Epithelial cell of proximal tubule (primary cell): ENCODE measurements at places on chromosomes 4 and X. TPM values are rescaled to one million over a fixed set of nuclear protein-coding genes. Genes with fewer than 3 reads are reported as not detected.

GRCh38 chr4:88979276-88979675, 77.7 kb downstream of the FAM13A start:
- no peak for DNase-seq

DNA sequence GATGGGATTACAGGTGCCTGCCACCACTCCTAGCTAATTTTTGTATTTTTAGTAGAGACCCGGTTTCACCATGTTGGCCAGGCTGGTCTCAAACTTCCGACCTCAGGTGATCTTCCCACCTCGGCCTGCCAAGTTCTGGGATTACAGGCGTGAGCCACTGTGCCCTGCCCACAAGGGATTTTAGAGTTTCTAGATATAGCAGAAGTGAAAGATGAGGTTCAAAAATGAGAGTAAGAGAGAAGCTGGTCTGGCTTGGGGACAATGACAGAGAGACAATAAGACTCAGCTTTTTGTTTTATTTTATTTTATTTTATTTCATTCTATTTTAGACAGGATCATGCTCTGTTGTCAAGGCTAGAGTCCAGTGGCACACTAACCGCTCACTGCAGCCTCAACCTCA, 30.6 kb downstream of the TRIM61 start:
- DNase-seq: no peak

GRCh38 chrX:29842552-29842951, 372.8 kb upstream of the MAGEB2 start:
- no peak for DNase-seq

DNA sequence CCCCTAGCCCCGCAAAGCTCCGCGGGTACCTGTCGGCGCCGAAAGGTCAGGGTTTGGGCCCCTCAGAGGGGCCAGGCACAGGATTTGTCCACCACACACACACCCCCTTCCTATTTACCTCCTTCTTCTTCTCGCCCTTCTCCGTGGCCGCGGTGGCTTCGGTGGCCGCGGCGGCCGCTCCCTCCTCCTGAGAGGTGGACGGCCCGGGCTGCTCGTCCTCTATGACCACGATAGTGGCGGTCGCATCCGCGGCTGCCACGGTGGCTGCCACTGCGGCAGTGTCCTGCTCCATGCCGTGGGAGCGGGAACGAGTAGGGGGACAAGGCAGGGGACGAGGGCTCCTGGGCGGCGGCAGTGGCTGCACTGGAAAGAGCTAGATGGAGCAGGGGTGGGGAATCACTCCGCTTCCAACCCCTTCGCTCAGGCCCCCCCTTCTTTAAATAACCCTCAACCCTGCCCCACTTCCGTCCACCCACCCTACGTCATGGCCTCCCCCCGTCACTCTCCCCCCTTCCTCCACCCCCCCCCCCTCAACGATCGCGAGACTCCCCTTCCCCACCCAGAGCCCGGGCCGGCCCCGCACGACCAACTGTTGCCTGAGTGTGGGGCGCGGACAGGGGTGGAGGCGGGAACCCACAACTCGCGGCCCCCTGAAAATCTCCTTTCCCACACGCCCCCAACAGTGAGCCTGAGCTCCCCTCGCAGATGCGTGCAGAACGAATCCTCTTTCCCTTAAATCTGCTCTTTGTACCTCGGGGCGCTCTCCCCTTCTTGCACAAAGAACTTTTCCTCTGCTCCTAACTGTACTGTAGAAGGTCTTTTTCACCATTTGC, at the start of gene SMARCA1:
TSS of gene SMARCA1 (minus strand) at position 412 of the 833 bp plus-strand sequence. CDS start at position 292, 120 bp downstream.
- DNase-seq: no peak

DNA sequence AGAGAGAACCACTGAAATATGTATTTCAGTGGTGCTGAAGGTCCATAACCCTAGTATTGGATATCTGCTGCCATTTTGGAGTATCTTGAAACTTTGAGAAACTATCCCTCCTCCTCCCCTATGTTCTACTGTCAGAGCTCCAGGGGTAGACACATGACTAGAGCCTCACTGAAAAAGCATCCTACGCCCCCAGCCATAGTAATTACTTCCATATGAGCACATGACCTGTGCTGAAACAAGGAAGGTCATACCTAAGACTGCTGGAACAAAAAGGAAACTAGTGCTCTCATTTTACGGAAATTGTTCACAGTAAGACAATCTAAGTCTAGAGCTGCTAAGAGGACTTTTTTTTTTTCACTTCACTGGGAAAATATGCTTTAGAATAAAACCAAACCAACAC, 42.0 kb upstream of the MAPK10 start:
- no peak for DNase-seq

DNA sequence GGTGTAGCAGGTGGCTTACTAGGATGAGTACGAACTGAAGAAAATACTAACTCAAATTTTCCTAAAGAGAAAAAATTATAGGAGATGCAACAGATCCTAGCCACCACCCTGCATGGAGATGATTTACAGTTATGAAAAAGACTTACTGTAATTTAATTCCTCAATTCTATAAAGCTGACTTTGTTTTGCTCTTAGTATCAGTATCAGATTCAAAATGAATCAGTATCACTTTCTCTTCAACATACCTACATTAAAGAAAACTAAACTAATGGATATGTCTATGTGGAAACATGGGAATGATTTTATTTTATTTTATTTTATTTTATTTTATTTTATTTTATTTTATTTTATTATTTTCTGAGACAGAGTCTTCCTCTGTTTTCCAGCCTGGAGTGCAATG, 525.8 kb downstream of the NLGN4X start:
- DNase-seq: no peak

- DNase-seq: no peak
Observed at GRCh38 chrX:98068024-98068580, 1184.4 kb downstream of the RPA4 start.

DNA sequence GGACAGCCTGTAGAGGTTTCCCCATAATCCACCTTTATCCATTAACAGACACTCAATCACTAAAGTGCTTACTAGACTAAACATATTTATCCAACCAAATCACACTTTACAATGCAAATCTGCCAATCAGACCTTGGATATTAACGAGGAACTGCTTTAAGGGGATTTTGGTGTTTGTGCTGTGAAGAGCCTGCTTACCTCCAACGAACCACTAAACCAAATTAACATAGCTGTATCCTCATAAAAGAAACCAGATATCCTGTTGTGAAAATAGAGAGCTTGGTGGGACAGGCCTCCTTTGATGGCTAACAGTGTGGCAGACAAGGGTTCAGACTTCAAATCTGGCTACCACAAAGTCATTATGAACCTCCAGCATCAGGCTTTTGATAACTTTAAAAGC, 252.6 kb upstream of the HAND2 start:
- no peak for DNase-seq

DNA sequence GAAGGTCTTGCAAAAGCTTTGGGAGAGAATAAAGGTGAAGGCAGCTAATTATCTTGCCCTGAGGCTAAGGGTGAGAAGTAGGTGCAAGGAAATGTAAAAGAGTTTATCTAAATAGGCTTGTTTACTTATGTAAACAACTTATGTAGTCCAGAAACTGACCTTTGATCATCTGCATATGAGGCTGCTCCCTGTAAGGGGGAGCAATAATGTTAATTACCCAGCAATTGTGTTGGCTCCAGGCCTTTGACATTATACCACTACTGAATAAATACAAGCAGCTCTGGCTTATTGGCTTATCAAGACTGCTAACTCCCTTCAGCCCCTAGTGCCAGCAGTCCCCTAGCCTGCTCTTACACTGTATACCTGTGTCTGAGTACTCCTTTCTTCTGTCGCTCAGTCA, 303.7 kb upstream of the GNPDA2 start:
- no peak for DNase-seq

GRCh38 chrX:124373348-124373747, 27.0 kb downstream of the SH2D1A start:
- no peak for DNase-seq

GRCh38 chr4:56723659-56724230, 42.6 kb upstream of the HOPX start:
- DNase-seq: no peak

GRCh38 chr4:27154706-27155105, 294.1 kb downstream of the STIM2 start:
- DNase-seq: no peak

GRCh38 chr4:183017962-183018361, 81.1 kb upstream of the WWC2 start:
- no peak for DNase-seq

DNA sequence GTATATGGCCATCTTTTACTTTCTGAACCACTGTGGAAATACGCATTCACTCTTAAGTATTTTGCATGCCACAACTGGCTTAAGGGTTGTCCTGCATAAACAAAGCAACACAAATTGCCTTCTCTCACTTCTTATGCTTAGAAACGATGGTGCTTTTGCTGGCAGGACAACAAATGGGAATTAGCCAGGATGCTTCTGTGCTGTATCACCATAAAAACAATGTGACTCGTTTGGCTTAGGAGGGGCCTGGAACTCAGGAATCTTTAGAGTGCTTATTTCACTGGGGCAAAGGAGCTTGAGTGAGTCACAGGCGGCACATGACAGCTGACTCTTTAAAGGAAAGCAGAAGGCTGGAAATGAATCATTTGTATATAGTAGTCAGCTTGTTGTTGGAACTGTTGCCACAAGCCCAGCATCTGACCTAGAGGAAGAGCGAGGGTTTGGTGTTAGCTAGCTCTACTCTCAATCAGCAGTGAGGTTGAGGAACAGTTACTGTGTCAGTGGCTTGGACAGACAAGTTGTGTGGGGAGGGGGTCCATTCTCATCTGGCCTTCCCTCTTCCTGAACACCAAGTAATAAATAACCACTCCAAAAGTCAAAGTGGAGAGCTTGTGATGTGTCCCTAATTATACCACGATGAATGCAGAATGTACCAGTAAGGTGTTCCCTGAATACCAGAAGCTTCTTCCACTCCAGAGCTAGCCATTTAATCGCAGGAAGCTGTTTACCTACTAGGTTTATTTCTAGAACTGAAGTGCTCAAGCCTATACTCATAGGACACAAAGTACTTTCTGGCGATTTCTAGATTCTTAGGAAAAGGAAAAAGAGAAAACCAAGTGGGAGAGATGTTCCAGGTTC, 293.1 kb downstream of the CAMK2D start:
- peak; percentile 99 for DNase-seq

- no peak for DNase-seq
Observed at GRCh38 chr4:71945791-71946190, 86.0 kb upstream of the NPFFR2 start.

- peak; percentile 78 for DNase-seq
Observed at GRCh38 chr4:77695774-77696173, 90.2 kb downstream of the CXCL13 start.

DNA sequence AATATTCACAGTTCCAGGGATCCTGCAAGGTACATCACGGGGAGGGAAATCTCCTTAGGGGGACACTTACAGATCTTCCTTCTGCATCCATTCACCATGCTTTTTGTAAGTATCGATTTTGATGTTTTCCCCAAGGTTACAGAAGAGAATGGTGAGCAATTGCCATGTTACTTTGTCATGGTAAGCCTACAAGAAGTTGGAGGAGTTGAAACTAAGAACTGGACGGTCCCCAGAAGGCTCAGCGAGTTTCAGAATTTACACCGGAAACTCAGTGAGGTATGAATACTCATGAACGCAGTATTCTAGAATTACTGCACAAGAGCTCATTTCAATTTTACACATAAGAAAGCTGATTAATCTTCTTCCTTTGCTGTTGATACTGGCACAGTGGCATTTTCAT, 53.9 kb downstream of the LRP2BP start:
- DNase-seq: no peak

- DNase-seq: peak; percentile 45
Observed at GRCh38 chr4:98341309-98341708, 80.1 kb downstream of the RAP1GDS1 start.

- no peak for DNase-seq
Observed at GRCh38 chrX:69279234-69279633, 114.0 kb upstream of the PJA1 start.

- no peak for DNase-seq
Observed at GRCh38 chrX:132423323-132423722, 65.5 kb downstream of the MBNL3 start.

GRCh38 chrX:14361435-14361834, 167.9 kb upstream of the GLRA2 start:
- no peak for DNase-seq

DNA sequence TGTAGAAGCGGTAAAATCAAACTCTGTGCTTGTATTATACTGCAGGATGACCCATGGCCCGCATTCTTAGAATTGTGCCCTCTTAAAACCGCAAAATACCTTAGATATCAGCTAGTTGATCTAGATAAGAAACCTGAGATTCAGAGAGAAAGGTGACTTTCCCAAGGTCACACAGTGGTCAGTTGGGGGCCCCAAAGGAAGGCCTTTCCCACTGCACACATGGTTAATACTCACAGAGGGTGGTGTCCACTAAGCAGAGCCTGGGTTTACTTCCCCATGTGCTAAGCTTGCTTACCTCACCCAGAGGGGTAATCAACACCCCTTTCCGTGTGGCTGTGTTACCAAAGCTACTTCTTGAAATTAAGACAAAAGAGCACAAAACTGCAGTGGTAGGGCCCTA, 66.3 kb downstream of the RBM47 start:
- DNase-seq: no peak

- DNase-seq: no peak
Observed at GRCh38 chr4:52823702-52824092, 38.4 kb upstream of the RASL11B start.

DNA sequence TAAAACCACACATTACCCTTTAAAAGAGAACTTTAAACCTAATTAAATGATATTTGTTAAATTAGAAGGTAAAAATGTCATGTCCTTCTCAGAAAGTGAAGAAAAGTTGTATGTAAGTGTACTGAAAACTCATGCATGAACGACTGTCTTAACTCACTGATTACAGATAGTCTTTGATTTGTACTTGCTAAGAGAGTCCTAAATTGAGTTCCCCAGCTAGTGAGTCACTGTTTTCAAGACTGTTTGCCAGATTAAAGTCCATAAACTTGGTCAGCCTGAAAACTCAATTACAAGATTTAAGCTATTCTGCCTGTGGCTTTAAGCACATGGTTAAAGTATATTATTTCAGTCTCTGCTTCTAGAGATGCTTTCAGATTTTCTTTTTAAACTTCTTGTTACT, 124.9 kb upstream of the ZCCHC13 start:
- peak; percentile 39 for DNase-seq

GRCh38 chr4:29711226-29711625, 1008.9 kb upstream of the PCDH7 start:
- no peak for DNase-seq

- DNase-seq: no peak
Observed at GRCh38 chrX:44874420-44875184, 1.6 kb downstream of the KDM6A start.

- DNase-seq: no peak
Observed at GRCh38 chrX:27751976-27752375, 55.8 kb upstream of the MAGEB10 start.

Gene SPINK2
- 4.4 TPM in 1 of 2 replicates, not detected in the other for total RNA-seq

Gene PRDM5
- total RNA-seq: 5.2 and 7.3 TPM in 2 replicates

Gene CFAP99
- not detected in 2 replicates for total RNA-seq

Gene MAGED2
- 102 and 138 TPM in 2 replicates for total RNA-seq

Gene BMPR1B
- total RNA-seq: 2.0 TPM in 2 replicates

Gene SYP
- total RNA-seq: 0.17 and 0.29 TPM in 2 replicates

Gene PHOX2B
- not detected in 2 replicates for total RNA-seq

Gene PDCL2
- not detected in 2 replicates for total RNA-seq

Gene SASH3
- total RNA-seq: not detected in 2 replicates

Gene TMPRSS11B
- not detected in 2 replicates for total RNA-seq

Gene SLC6A14
- total RNA-seq: under 0.01 and 0.07 TPM in 2 replicates

Gene STIM2
- total RNA-seq: 7.0 and 15.8 TPM in 2 replicates
